ENCODE measurements at places on chromosomes 12 and 14.

DNA sequence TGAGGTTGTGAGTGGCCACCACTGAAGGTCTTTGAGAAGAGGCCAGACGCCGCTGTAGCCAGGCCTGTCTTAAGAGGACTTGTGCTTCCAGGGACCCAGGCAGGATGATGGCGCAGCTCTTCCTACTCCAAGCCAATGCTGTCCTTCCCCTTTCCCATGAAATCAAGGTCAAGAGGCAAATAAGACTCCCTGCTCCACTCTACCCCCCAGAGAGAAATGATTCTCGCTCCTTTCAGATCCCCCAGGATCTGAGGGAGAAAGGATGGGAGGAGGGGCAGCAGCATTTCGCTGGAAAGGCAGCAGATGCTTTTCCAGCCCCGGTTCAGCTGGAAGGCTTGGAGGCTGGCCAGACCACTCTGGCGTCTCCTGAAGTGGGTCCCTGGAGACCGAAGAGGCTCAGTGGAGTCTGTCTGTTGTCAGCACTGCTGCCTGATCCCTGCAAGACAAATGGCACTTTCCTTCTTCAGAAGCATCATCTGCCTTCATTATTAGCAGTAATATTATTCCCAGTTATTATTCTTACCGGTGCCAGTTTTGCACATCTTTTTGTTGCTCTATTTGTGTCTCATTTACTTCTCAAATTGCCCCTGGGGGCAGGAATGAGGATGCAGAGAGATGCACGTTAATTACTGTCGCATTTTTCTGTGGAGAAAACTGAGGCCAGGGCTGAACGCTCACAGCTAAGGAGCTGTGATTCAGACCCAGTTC lies 51.4 kb downstream of the C14orf132 start:
- DNase-seq: peak; percentile 30

- DNase-seq: no peak
Observed at GRCh38 chr12:119683413-119683812, 15.5 kb downstream of the PRKAB1 start.

DNA sequence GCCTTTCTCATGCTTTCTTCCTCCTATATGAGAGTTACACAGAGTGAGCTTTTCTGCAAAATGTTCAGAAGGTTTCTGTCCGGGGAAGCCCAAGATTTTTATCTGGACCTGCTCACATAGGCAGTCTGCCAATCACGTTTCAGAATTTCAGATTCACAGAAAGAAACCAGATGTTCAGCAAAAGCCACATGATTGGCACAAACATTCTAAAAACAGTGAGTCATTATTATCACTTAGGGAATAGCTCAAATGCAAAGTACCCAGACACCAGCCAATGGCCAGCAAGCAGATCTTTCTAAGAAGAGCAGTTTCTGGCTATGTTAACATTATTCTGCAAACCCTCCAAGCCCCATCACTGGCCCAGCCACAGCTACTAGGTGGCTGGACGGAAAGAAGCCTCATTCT lies 1558.5 kb upstream of the TMEM132C start:
- peak; percentile 55 for DNase-seq

DNA sequence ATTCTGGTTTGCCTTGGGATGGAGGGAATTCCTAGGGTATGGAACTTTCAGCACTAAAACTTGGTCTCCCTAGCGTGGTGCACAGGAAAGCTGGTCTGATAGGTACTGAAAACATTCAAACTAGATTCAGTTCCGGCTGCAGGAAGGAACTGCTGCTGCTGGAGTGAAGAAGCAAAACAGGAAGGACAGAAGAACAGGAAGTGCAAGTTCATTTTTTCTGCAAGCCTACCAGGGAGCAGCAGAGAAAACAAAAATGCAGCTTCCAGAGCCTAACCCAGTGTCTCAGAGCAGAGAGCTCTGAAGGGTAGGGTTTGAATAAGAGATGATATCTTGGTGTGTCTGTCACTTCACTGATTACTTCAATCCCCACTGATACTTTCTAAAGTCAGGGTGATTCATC lies 165.2 kb downstream of the VRK1 start:
- DNase-seq: no peak

DNA sequence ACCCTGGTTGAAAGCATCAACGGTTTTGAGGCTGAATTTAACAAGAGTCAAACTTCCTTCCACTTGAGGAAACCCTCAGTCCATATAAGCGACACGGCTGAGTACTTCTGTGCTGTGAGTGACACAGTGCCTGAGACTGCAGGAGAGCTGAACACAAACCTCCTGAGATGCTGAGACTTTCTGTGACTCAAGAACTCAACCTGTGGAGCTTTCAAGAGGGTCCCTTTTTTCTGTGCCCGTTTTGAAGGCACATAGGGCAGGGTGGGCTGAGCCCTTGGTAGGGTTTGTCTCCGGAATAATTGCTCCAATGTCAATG lies 305.3 kb upstream of the OR4E1 start:
- no peak for DNase-seq

DNA sequence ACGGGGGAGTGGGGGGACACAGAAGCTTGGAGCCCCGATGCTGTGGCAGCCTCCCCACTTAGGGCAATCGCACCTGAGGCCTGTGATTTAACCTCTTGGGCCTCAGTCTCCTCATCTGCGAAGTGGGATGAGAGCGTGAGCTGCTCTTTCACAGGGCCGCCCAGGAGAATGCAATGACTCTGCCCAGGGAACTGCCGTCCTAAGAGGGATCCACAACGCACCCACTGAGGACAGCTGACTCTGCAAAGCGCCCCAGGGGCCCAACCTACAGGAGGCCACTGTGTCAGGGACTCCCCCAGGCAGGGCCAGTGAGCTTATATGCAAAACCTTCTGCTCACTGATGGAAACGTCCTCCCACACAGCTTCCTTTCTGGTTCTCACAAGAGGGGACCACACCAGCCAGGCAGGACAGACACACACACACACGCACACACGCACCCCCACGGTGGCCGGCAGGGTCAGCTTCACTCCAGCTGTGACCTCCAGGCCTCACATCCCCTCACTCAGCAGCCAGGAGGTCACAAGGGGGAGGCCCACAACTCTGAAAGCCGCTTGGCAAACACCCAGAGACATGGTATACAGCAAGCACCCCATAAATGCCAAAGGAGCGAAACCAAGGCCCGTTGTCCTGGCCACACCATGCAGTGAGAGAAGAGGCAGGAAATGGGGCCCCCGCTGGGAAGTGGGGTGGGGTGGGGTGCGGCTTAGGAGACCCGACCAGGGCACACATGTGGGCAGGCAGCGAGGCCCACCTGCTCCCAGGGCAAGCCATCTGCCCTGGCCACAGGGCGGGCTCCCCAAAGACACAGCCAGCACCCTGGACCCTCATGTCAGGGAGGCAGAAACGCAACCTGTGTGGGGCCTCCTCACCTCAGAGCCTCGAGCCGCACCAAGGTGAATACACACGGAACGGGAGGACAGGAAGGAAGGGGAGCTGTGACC lies 73.3 kb downstream of the NCOR2 start:
- no peak for DNase-seq

GRCh38 chr14:44609876-44610510 lies 102.9 kb upstream of the FSCB start:
- no peak for DNase-seq

DNA sequence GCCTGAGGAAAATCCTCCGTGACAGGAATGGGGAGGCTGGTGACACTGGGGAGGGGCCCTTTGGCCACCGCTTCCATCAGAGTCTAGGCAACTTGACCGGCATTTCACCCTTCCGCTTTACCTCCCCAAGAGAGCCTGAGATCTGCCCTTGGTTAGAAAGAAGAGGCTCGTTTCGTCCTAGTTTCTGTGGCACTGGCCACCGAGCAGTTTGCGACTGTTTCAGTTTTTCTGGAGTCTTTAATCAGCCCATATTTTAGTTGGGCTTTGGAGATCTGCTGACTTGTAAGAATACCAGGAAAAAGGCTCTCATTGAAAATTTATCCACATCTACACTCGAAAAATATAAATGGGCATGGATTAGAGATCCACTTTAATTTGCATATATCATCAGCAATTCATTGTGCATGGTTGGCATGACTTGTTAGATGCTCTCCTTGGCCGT lies 414 bp upstream of the ANKS1B start:
- DNase-seq: no peak

GRCh38 chr14:51561141-51561540 lies 90.6 kb upstream of the FRMD6 start:
- DNase-seq: no peak

GRCh38 chr12:139585-139984 lies 73.0 kb downstream of the IQSEC3 start:
- DNase-seq: no peak

- no peak for DNase-seq
Observed at GRCh38 chr12:50081096-50081808, 3.9 kb upstream of the SMARCD1 start.

GRCh38 chr14:101776344-101776743 lies 14.8 kb downstream of the PPP2R5C start:
- DNase-seq: no peak
